ENCODE measurements at places on chromosomes 5 and 9. TPM values are rescaled to one million over a fixed set of nuclear protein-coding genes. Genes with fewer than 3 reads are reported as not detected.

S1PR3 gene
- total RNA-seq: 48.6 TPM

FCN2 gene
- total RNA-seq: 0.49 TPM

PCDHGB4 gene
- total RNA-seq: 8.0 TPM

DOCK2 gene
- 22.4 TPM for total RNA-seq

TAF11L10 gene
- total RNA-seq: not detected

SOWAHA gene
- total RNA-seq: 6.8 TPM

CDX1 gene
- not detected for total RNA-seq
